ENCODE measurements at places on chromosomes 2 and 18.

- DNase-seq, result no peak
These were observed 495.6 kb upstream of the SYT4 start for GRCh38 chr18:43772907-43773306.

DNA sequence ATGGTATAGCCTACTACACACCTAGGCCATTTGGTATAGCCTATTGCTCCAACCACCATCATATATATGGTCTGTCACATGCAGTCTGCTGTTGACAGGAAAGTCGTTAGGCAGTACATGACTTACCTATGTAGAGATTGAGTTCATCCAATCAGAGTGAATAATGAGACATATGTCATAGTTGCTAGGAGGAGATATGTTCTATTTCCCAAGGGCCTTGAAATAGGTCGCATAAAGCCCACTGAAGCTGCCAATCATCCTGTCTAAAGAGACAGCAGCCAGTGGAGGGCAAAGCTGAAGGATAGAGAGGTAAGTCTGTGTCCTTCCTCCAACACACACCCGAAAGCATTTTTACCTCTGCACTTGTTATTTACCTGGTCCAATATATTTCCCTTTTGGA, 263.4 kb downstream of the PTPRM start:
- DNase-seq, result no peak

- no peak for DNase-seq
These were observed 95.1 kb downstream of the ASB1 start for GRCh38 chr2:238521870-238522269.

DNA sequence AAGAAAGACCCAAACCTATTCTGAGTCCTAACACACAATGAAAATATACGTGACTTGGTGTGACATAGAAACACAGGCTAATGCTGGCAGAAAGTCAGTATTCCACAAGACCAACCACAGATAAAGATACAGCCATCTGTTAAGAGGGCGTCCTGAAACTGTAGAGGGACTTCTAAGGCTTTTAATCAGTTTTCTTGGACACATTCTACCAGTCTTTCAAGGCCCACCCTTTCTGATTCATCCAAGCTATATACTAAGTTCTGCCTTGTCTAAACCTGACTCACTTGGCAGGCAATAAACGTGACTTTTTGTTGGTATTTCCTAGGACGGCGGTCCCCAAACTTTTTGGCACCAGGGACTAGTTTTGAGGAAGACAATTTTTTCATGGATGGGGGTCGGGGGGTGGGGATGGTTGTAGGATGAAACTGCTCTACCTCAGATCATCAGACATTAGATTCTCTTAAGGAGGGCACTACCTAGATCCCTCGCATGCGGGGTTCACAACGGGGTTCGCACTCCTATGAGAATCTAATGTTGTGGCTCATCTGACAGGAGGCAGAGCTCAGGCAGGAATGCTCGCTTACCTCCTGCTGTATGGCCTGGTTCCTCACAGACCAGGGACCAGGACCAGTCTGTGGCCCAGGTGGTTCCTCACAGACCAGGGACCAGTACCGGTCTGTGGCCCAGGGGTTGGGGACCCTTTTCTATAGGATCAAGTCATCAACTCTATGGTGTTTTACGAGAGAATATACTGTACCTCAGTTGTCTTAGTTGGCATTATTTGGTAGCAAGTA, 61.4 kb downstream of the SP3 start:
- no peak for DNase-seq

- no peak for DNase-seq
These were observed 36.2 kb upstream of the DNMT3A start for GRCh38 chr2:25377822-25378421.

DNA sequence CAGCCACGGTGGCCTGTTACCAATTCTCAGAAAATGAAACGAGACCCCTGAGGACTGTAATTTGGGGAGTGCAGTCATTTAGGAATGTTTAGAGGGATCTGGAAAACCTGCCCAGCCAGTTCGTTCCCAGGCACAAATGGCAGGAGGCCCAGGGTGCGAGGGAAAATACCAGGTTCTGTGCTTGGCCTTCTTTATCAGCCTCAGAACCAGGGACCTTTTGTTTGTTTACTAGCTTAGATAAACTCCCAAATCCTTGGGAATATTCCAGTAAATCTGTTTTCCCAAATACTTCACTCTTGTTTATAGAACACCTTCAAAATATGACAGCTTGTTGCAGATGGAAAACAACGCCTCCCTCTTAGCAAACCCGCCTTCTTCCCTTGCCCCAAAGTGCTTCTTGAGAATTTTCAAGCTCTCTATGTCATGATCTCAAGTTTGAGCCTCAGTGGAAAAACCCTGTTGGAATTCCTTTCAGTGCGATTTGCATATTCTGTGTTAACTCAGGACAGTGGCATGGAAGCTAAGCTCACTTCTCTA, 400.3 kb upstream of the SMIM21 start:
- no peak for DNase-seq

All from left colon (tissue), 2 donors.